Ovary (tissue), 10 donors: ENCODE measurements at places on chromosomes 1 and 21.

GRCh38 chr1:206579747-206580437 lies 32.4 kb downstream of the EIF2D start:
- DNase-seq: no peak

DNA sequence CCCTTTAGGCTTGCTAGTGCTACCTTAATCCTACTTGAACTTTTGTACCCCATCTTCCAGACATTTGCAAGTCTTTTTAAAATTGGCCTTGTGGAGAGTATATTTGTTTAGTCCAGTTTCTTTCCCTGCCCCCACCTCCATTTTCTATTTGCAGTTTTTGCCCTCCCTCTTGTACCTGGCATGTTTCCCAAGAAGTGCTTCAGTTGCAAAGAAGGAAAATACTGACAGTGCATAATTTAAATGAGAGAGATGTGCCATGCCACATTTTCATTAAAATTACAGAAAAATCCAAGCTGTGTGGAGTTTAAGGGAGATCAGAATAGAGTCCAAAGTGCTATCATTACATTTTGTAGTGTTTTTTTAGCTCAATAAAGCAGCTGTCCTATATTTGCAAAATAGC lies 150.0 kb upstream of the ADGRL2 start:
- no peak for DNase-seq

- DNase-seq: no peak
These were observed 49.5 kb upstream of the IPO9 start for GRCh38 chr1:201779351-201779880.

- DNase-seq: no peak
These were observed 119.0 kb downstream of the MAST2 start for GRCh38 chr1:45922374-45922773.

GRCh38 chr1:25738499-25738898 lies 61.5 kb upstream of the SELENON start:
- DNase-seq: no peak

DNA sequence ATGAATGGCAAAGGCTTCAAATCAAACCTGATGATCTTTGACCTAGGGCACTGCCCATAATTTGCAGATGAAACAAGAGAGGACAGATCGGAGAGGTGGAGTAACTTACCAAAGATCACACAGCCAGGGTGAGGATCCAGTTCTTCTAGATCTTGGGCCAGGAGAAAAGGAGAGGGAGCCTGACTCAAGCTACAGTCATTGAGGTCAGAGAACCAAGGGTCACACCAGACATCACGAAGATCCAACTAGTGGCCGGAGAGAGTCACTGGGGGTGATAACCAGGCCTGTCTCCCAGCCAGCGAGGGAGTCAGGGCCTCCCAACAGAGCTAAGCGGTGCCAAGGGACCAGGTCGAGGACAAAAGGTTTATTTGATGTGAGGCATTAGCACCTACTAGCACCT lies 115.0 kb downstream of the RIPK4 start:
- no peak for DNase-seq

DNA sequence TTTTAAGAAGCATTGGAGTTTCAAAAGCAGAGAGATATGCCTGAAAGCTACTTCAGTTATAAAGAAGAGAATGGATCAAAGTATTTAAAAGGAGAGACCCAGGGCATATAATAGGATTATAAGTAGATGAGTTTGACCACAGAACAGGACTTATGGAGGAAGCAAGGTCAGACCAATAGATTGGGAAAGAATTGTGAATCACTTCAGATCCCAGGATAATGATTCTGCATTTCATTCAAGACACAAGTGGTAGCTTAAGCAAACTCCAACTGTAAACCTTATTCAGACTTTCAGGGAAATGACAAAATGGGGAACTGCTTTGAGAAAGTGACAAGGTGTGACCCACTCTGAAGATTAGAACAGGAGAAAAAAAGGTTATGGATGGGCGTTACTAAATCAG lies 18.9 kb upstream of the OR10J5 start:
- DNase-seq: no peak

GRCh38 chr1:150281221-150281757 lies 1.1 kb upstream of the CIART start:
- DNase-seq: peak; percentile 80

GRCh38 chr1:3003039-3003940 lies 18.0 kb upstream of the ACTRT2 start:
- DNase-seq: no peak

DNA sequence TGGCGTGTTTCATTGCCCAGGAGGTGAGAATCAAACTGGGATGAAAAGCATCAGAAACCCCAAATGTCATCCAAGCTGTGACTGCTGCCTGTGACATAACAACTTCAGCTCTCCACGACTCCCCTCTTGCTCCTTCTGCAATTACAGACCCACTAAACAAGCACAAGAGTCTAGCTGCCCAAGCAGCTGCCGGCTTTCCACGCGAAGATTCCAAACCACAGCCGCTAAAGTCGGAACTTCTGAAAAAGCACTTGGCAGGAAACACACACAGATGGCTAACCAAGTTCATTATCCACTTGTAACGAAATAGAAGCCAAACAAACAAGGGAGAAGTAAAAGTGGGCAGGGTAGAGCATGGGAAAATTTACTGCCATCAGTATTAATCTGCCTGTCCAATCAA lies 198.1 kb downstream of the SLC35F3 start:
- no peak for DNase-seq

GRCh38 chr21:17819877-17820229 lies 697 bp upstream of the C21orf91 start:
- DNase-seq: no peak

DNA sequence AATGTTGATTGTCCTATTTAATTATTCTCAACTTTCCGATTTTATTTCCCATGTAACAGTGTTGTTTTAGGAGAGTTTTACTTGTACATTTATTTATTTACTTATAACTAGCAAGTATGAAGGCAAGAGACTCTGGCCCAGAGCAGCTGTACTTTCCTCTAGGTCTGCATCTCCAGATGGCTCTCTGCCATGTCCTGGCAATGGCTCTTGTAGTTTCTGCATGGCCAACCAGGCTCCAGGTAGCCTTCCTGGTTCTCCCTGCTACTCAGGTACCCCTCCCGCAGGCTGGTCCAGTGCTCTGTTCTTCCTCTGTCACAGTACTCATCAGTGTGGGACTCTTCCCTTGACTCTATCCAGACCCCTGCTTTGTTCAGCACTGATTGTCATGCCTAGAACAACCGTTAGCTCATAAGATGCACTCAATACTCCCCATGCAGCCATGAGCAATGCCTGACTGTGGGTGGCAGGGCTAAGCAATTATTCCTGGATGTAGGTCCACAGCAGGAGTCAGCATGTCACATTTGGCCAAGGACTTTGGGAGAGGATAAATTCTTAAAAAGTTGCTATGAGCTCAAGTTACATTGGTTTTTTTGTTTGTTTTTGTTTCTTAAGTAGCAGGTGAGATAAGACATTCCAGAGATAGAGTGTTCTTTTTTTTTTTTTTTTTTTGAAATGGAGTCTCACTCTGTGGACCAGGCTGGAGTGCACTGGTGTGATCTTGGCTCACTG lies 10.9 kb upstream of the IL20 start:
- DNase-seq: no peak

GRCh38 chr1:155279268-155279667 lies 2.0 kb downstream of the HCN3 start:
- DNase-seq: no peak

DNA sequence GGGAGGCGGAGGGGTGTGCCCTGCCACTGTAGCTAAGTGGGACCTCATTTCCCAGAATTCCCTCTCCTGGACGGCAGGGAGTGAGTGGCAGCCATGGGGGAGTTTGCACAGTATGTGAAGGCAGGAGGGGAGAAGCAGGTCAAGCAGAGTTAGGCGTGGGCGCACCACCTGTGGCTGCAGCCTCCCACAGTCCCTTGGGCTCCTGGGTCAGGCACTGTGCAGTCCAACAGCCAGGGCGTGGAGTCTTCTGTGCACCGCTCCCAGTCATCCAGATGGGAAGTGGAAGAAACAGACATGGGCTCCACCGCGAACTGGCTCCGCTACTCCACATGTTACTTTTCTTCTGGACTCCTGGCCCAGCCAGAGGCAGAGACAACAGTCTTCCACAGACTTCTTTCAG lies 85.4 kb upstream of the TIAM1 start:
- no peak for DNase-seq

DNA sequence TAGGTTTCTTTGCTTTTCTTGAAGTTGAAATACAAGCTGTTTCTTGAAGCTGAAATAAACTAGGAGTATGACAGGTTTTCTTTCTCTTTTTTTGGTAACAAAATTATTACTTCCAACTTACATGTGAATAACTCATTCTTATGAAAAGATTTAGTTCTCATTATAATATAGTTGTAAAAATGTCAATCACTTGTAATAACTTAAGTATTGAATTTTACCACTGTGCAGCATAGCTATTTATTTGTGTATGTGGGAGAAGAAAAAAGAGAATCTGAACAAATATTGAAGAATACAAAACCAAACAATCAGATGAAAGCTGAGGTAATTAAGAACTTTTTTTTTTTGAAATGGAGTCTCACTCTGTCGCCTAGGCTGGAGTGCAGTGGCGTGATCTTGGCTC lies 11.1 kb downstream of the CLIC4 start:
- DNase-seq: no peak

- no peak for DNase-seq
These were observed 142.8 kb upstream of the DNAH14 start for GRCh38 chr1:224786533-224787250.

DNA sequence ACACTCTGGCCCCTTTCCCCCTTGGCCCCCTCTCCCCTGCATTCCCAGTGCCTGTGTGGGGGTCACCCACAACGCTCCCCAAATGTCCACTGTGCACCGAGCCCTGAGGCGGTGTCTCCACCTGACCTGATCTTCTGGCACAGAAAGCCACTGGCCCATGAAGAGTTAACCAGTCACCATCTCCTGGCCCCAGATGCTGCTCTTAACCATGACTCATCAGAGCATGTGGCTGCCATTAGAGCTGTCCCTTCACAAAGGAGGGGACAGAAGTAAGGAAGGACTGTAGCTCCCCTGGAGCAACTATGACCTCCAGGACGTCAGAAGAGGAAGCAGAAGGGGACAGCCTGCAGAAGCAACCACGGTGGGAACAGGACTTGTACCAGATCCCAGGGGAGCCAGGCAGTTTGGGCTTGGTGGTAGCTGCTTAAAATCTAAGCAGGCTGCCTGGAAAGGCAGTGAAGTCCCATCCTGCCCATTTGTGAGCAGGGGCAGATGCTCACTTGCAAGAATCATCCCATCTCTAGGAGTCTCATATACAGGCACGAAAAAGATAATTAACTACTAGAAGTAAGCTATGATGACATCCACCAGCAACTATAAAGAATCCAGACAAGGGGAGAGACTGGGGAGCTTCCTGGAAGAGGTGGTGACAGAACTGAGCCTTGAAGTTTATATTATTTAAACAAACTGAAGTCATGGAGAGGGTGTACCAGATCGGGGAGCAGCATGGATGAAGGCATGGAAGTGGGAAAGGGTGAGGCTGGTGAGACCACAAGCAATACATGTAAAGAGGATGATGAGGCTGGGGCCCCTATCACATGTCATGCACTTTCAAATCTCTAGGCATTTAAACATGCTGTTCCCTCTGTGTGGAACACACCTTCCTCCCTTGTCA lies 1.1 kb upstream of the TTC39A start:
- DNase-seq: no peak

DNA sequence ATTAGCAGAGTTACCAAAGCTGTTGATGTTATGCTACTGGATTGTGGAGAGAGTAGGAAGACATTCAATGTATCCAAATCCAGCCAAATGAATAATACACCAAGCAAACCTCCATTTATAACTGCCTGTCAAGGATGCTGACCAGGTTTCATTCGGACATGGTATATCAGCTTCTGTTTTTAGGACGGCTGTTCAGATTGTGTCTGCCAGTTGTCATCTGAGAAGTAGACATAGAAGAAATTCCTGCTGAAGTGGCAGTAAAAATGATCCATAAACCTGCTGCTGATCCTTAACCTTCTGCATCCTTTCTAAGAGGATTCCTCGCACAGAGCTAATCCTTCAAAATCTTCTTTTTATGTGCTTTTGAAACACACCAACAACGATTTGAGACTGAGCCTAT lies 663.6 kb upstream of the PLXNA2 start:
- DNase-seq: no peak

- DNase-seq: no peak
These were observed 188.4 kb downstream of the RRAGC start for GRCh38 chr1:38671221-38671620.

- DNase-seq: no peak
These were observed 4.1 kb downstream of the CDC42BPA start for GRCh38 chr1:227314014-227314848.

- no peak for DNase-seq
These were observed 31.8 kb downstream of the WNT4 start for GRCh38 chr1:22111115-22111514.

GRCh38 chr1:63906047-63906704 lies 132.4 kb downstream of the ROR1 start:
- DNase-seq: no peak

GRCh38 chr21:42039911-42040351 lies 29.8 kb upstream of the ZBTB21 start:
- peak; percentile 75 for DNase-seq

DNA sequence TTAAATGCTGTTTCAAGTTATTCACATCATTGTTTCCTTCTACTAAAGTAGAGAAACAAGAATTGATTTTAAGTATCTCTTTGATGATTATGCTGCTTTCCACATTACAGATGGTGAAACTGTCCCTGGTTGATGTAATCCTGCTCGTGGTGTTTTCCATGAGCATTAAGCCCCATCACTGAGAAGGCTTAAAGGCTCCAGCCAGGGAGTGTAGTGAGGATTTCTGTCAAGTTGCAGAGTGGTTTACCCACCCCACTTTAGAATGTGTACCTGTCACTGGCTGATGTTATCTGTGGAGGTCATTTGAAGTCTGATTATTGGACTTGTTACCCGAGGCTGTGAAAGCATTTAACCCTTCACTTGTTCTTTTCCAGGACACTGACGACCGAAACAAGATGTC lies 12.9 kb downstream of the CERS2 start:
- DNase-seq: no peak

DNA sequence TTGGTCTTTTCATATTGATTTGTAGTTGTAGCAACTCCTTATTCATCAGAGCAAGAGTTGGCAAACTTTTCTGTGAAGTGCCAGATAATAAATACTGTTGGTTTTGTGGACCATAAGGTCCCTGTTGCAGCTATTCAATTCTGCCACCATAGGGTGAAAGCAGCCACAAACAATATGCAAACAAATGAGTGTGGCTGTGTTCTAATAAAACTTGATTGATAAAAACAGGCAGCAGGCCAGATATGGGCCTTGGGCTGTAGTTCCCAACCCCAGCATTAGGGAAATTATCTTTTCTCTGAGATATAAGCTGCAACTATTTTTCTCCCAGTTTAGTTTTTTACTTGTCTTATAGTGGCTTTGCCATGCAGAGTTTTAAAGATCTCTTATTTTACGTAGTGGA lies 469.2 kb downstream of the SMYD3 start:
- DNase-seq: no peak
